Activated gamma-delta T cell treated with Interleukin-2 at 50 U/mL for 16 hours (primary cell): ENCODE measurements at places on chromosomes 4 and X.

GRCh38 chrX:22882543-22882942, 117.2 kb upstream of the DDX53 start:
- DNase-seq: no peak

DNA sequence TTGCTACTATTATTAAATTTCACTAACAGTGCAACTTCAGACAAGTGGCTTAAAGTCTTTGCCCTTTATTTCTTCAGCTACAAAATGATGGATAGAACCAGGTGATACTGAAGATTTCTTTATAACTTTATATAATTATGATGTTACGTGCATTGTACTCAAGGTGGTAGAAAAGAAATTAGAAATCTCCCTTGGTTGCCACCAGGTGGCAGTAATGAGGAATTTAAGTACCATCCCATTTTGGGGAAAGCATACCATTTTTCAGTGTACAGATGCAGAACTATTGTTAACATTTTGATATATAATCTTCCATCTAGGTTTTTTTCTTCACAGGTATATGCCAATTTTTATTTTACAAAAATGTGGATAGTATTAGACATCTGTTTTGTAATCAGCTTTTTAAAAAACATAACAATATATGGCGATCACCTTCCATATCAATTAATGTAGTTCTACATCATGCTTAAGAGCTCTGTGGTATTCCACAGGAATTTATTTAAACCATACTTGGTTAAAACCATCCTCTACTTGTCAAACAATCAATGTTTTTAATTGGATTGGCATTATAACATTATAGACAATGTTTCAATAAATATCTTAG, 37.7 kb upstream of the RAB33B start:
- peak; percentile 22 for DNase-seq

- no peak for DNase-seq
Observed at GRCh38 chrX:124769166-124769565, 422.8 kb downstream of the SH2D1A start.

- DNase-seq: no peak
Observed at GRCh38 chrX:19849464-19850080, 37.8 kb downstream of the SH3KBP1 start.

GRCh38 chr4:683982-684622, 4.8 kb downstream of the SLC49A3 start:
- no peak for DNase-seq
